ENCODE measurements at places on chromosomes 1 and 21.

DNA sequence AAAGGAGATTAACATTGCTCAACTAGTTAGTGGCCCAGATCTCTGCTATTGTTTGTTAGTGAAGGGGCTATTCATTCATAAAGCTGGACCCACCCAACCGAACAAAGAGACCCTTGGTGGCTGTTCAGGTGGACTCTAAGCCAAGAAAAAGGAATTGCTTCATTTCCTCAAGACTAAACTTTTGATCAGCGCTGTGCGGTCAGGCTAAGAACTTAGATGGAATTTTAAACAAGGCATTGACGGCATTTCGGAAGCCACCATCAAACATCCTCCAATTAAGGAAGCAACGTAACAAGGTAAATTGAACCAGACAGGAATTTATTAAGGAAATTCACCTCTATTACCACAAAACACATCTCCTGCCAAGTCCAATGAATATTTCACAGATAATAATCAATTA, 19.9 kb upstream of the SHCBP1L start:
- DNase-seq = peak; percentile 47

- DNase-seq = peak; percentile 16
Measured at GRCh38 chr1:119703666-119704450, 7.9 kb upstream of the PHGDH start.

- no peak for DNase-seq
Measured at GRCh38 chr1:203667616-203668015, 41.0 kb downstream of the ATP2B4 start.

- peak; percentile 5 for DNase-seq
Measured at GRCh38 chr1:176469450-176470010, 6.6 kb downstream of the PAPPA2 start.

Measured in astrocyte (in vitro differentiated cells and primary cell).